SJCRH30 (cell line): ENCODE measurements at places on chromosomes 7 and 10. TPM values are rescaled to one million over a fixed set of nuclear protein-coding genes. Genes with fewer than 3 reads are reported as not detected.

The OR2F2 gene
- not detected in 2 replicates for total RNA-seq

GRCh38 chr10:101901340-101901739 lies 57.7 kb upstream of the KCNIP2 start:
- H3K27me3 ChIP-seq, result no peaks in the 10 kb centered on the region
- no peaks in the 10 kb centered on the region for H3K36me3 ChIP-seq
- H3K27ac ChIP-seq, result no peak overlapping the region
- DNase-seq, result no peak
- no peak overlapping the region for H3K4me3 ChIP-seq

- no peaks in the 10 kb centered on the region for H3K36me3 ChIP-seq
- peaks cover 20% of the 10 kb centered on the region for H3K4me1 ChIP-seq
- no peaks in the 10 kb centered on the region for H3K27me3 ChIP-seq
Observed at GRCh38 chr7:30278376-30278775, 6.0 kb upstream of the ZNRF2 start.

- DNase-seq, result no peak
- no peaks in the 10 kb centered on the region for H3K27me3 ChIP-seq
- H3K27ac ChIP-seq, result no peak overlapping the region
- no peaks in the 10 kb centered on the region for H3K36me3 ChIP-seq
- no peaks in the 10 kb centered on the region for H3K4me1 ChIP-seq
Observed at GRCh38 chr10:44854693-44855350, 56.3 kb upstream of the TMEM72 start.

The SPDYE5 gene
- not detected in 2 replicates for total RNA-seq

The HTRA1 gene
- 1.0 and 1.5 TPM in 2 replicates for total RNA-seq

GRCh38 chr10:57830877-57831560 lies 436.7 kb downstream of the IPMK start:
- H3K4me3 ChIP-seq, result no peak overlapping the region
- no peaks in the 10 kb centered on the region for H3K27me3 ChIP-seq
- no peak for DNase-seq
- H3K27ac ChIP-seq, result no peak overlapping the region
- no peaks in the 10 kb centered on the region for H3K36me3 ChIP-seq

DNA sequence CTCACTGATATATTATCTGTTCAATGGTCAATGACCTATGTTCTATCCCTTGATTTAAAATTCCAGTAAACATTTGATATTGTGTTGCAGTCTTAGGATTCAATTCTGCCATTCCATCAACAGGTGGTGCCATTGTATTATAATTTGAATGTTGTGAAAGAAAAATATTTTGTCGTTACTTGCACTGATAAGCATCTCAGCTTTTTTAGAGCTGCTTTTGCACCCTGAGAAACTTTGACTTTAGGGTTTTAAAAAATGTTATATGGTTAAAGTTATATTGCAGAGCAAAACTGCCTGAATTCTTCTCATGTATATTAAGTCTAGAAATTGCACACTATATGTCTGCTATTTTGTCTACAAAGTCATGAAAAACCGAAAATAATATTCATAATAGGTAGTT lies 18.8 kb upstream of the MINDY3 start:
- no peaks in the 10 kb centered on the region for H3K4me1 ChIP-seq
- no peaks in the 10 kb centered on the region for H3K27me3 ChIP-seq
- no peaks in the 10 kb centered on the region for H3K36me3 ChIP-seq

The SLC18A2 gene
- 0.06 and 0.10 TPM in 2 replicates for total RNA-seq

DNA sequence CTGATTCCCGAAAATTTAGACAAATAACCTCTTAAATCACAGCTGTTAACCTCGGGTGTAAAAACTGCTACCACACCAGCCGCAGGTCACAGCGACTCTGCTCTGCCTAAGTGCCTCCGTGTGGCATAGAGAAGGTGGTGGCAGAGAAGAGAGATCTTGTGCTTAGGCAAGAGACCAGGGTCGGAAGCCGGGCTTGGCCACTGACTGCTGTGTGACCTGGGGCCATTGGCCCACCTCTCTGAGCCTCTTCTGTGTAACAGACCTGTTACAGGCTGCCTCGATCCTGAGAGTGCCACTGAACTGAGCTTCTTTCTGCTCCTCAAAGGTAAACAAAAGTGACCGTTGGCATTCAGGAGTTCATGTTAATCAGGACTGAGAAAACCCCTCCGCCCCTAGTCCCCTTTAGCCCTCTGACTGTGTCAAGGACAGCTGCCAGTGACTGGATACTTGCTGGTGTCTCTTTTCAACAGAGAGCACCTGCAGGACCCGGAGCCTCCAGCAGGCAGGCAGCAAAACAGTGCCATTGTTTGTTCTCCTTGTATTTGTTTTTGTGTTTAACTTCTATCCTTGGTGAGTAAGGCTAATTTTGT lies 36.5 kb downstream of the ZMIZ1 start:
- no peak overlapping the region for H3K4me3 ChIP-seq
- no peaks in the 10 kb centered on the region for H3K27me3 ChIP-seq
- H3K4me1 ChIP-seq, result peaks cover 39% of the 10 kb centered on the region
- H3K27ac ChIP-seq, result no peak overlapping the region

The ZPBP gene
- total RNA-seq, result not detected in 2 replicates

DNA sequence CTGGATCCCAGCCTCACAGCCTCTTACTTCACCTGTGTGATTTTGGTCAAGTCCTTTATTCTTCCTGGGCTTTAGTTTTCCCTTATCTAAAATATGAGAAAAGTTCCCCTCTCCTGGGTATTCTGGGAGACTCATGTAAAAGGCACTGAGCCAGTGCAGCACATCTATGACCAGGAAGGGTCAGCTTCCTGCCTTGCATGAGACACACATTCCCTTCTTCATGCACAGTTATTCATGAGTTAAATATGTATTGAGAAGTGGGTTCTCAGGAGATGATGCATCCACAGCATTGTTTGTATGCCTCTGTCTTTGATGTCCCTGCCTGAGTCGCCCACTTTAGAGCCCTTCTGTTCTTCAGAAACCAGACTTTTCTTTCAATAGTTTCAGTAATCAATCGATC lies 33.3 kb downstream of the EGFR start:
- no peaks in the 10 kb centered on the region for H3K4me1 ChIP-seq
- H3K27me3 ChIP-seq, result no peaks in the 10 kb centered on the region
- H3K4me3 ChIP-seq, result no peak overlapping the region
- no peak for DNase-seq

GRCh38 chr7:158975526-158976467 lies 119.4 kb downstream of the DYNC2I1 start:
- peaks cover 16% of the 10 kb centered on the region for H3K4me1 ChIP-seq
- H3K36me3 ChIP-seq, result no peaks in the 10 kb centered on the region
- DNase-seq, result peak; percentile 97
- peak overlapping the region; percentile 43 for H3K4me3 ChIP-seq

The CACNA2D1 gene
- 16.7 and 25.4 TPM in 2 replicates for total RNA-seq

- no peak overlapping the region for H3K4me3 ChIP-seq
- no peaks in the 10 kb centered on the region for H3K4me1 ChIP-seq
- no peaks in the 10 kb centered on the region for H3K27me3 ChIP-seq
- H3K36me3 ChIP-seq, result no peaks in the 10 kb centered on the region
- DNase-seq, result peak; percentile 21
- H3K27ac ChIP-seq, result no peak overlapping the region
Observed at GRCh38 chr10:119608316-119609155, 11.8 kb upstream of the TIAL1 start.

GRCh38 chr7:26182706-26183105 lies 17.8 kb downstream of the HNRNPA2B1 start:
- H3K36me3 ChIP-seq, result no peaks in the 10 kb centered on the region; the same call in 1 of the 2 replicates
- H3K27ac ChIP-seq, result no peak overlapping the region
- DNase-seq, result no peak
- H3K27me3 ChIP-seq, result no peaks in the 10 kb centered on the region
- no peak overlapping the region for H3K4me3 ChIP-seq

DNA sequence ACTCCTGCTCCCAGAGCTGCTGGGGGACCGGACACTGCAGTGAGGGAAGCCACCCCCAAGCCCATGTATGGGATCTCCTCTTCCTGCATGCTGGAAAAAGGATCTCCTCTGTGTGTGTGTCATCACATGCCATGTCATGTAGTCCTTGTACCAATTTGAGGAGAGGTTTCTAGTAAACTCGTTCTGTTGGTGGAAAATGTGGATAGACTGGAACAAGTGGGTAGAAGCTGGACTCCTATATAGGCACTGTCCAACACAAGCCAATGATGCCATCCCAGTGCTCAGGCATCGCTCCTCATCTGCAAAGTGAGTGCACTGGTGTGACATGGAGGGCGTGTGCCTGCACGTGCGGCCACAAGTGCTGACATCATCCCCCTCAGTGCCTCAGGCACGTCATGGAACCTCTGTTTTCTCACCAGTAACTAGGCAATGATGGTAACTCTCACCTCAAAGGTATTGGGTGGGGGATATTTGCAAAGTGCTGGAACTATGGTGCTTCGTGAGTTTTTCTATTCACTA lies 19.3 kb downstream of the MYO1G start:
- peaks cover 9% of the 10 kb centered on the region for H3K4me1 ChIP-seq
- H3K36me3 ChIP-seq, result no peaks in the 10 kb centered on the region
- no peak overlapping the region for H3K4me3 ChIP-seq
- no peaks in the 10 kb centered on the region for H3K27me3 ChIP-seq
- H3K27ac ChIP-seq, result no peak overlapping the region

- H3K4me3 ChIP-seq, result no peak overlapping the region
- H3K4me1 ChIP-seq, result no peaks in the 10 kb centered on the region
- H3K36me3 ChIP-seq, result no peaks in the 10 kb centered on the region
- H3K27me3 ChIP-seq, result no peaks in the 10 kb centered on the region
Observed at GRCh38 chr7:21550076-21550475, 7.2 kb downstream of the DNAH11 start.

GRCh38 chr10:2334575-2334974 lies 597.2 kb upstream of the ADARB2 start:
- no peak overlapping the region for H3K27ac ChIP-seq
- H3K36me3 ChIP-seq, result no peaks in the 10 kb centered on the region
- no peaks in the 10 kb centered on the region for H3K27me3 ChIP-seq
- no peaks in the 10 kb centered on the region for H3K4me1 ChIP-seq
- H3K4me3 ChIP-seq, result no peak overlapping the region

DNA sequence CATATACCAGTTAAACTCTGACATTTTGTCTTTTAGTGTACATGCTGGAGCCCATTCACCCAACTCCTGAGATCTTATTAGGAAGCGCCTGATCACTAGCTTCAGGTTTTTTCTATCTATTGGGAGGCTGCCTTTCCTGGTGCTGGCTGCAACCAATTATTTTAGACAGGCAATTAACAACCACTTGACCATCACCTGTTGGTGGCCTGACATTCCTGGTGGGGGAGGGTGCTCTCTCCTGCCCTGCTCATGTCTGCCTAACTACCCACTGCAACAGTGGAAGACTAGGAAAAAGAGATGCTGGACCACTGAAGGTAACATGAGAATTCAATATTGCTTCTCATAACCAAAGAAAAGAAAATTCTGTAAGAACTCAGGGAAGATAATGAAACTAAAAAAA lies 190.3 kb upstream of the GRM3 start:
- peaks cover 13% of the 10 kb centered on the region; the same call in 1 of the 2 replicates for H3K4me1 ChIP-seq
- H3K27me3 ChIP-seq, result no peaks in the 10 kb centered on the region
- no peak overlapping the region for H3K4me3 ChIP-seq
- H3K27ac ChIP-seq, result no peak overlapping the region
- DNase-seq, result no peak

DNA sequence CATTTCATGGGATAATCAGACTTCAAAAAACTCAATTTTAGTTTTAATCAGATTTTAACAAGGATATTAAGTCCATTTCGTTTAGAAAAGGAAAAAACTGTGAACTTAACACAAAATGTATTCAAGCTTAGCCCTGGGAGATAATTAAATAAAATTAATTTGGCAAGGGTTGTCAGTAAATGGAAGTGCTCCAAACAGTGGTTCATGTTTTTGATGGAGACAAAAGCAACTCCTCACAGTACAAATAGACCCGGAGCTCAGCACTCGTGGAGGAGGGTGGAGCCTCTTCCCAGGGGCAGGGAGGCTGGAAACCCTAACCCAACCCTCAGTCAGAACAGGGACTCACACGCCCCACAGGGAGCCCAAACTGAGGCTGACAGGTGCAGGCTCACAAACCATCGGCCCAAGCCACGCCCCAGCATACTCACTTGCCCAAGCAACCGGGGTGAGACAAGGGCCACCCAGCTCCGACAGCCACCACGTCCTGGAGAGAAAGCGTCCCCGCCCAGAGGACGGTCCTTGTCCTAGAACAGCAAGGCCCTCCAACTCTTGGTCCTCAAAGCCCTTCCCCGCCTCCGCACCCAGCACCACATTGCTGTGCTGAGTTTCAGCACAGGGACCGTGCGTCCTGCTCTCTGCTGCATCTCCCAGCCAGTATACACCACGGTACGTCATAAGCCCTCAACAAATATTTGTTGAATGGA lies 39.8 kb downstream of the MAD1L1 start:
- no peaks in the 10 kb centered on the region for H3K27me3 ChIP-seq
- H3K27ac ChIP-seq, result peak overlapping the region; percentile 20
- H3K4me1 ChIP-seq, result peaks cover 8% of the 10 kb centered on the region

- no peaks in the 10 kb centered on the region for H3K27me3 ChIP-seq
- H3K4me1 ChIP-seq, result peaks cover 19% of the 10 kb centered on the region
- H3K4me3 ChIP-seq, result no peak overlapping the region
Observed at GRCh38 chr10:68871105-68871711, 29.9 kb upstream of the DDX50 start.

The SORCS1 gene
- 44.1 and 48.9 TPM in 2 replicates for total RNA-seq

The WEE2 gene
- total RNA-seq, result not detected in 2 replicates

DNA sequence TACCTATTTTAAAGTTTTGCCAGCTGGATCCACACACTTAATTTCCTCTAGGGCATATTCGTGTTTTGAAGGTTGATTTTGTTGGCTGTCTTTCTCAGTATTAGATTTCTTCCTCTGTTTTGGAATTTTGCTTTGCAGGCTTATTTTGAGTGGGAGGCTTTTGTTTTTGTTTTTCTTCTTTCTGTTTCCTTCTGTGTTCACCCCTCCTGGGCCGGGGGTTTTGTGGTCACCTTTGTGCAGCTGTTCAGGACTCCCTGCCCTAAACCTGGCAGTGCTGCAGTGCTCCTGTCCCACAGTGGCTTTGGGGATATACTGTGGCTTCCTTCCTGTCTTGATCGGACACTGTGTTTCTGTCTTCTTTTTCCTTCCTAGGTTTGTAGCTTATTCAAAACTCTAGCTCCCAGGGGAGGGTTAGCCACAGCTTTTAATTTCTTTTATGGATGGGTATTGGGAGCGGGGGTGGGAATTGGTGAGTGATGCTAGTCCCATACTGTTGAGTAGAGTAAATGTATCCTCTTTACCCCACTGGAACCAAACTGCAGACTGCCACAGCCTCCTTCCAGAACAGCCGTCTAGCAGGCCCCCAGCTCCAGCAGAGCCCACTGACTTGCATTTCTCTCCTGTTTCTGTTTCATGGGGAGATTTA lies 228.7 kb upstream of the FZD8 start:
- peak overlapping the region; percentile 69 for H3K27ac ChIP-seq
- DNase-seq, result peak; percentile 88
- no peaks in the 10 kb centered on the region for H3K36me3 ChIP-seq
- H3K4me1 ChIP-seq, result peaks cover 56% of the 10 kb centered on the region

DNA sequence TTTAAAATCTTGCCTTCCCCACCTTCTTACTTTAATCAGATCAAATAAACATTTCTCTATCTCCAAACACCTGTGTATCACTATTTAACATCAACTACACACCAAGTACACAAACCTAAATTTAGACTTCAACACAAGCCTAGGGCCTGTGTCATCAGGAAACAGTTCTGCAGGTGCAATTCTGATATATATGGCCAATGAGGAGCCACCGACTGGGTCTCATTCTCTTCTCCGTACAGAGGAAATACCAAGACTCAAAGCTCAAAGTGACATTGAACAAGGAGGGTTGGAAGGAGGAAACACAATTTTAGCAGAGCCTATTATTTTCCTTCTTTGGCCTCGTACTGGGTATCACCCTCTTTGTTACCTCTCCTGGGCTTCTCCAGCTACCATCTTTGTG lies 152.6 kb upstream of the PRR15 start:
- H3K27me3 ChIP-seq, result no peaks in the 10 kb centered on the region
- no peaks in the 10 kb centered on the region for H3K36me3 ChIP-seq
- H3K4me1 ChIP-seq, result no peaks in the 10 kb centered on the region
- no peak overlapping the region for H3K27ac ChIP-seq
